Activated CD4-positive, alpha-beta T cell treated with anti-CD3 and anti-CD28 coated beads for 36 hours (primary cell): ENCODE measurements at places on chromosomes 5 and 9.

DNA sequence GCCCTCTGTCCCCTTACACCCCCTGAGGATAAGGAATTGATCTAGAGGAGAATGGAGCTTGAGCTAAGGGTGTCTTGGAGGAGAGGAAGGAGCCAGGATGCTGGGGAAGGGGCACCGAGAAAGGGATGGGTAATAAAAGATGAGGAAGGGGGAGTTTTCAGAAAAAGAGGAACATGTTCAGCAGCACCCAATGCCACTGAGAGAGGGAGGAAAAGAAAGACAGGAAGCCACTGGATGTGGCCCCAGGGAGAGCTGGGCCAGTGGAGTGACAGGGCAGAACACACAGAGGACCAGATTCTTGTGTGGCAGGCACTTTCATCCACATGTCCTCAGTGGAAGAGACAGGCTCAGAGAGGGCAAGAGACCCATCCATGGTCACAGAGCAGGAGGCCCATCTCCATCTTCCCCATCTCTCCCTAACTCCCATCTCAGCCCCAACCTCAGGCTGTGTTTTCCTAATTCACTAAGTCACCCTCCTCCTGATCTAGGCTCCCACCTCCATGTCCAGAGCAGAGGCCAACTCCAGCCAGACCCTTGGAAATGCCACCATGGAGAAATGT lies 7.2 kb downstream of the PFN3 start:
- DNase-seq: no peak

DNA sequence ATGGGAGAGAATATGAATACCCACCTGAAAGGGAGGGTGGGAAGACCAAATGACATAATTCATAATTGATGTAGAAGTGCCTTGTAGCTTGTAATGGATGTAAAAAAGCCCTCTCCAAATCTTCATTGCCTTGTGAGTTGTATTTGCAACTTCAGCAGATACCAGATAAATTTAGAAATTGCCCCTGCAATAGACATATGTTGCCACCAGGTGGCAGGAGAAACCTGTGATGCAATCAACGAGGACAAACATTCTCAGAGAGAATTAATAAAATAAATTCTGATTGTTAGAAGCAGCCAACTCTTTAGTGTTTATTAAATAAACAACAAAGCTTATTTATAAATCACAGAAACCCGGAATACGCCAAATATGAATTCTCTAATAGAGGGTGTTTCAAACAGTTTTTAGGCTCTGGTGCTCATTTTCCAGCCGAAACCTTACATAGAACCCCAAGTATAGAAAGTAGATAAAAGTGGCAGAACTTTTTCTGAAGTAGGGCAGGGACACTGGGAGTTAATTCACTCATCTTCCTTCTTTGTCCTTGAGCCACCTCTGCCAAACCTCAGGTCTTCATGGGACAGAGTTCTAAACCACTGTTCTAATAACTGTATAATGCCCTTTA lies 147.8 kb downstream of the TMEM38B start:
- DNase-seq: peak; percentile 54

- DNase-seq: no peak
Observed at GRCh38 chr9:89879276-89879675, 274.5 kb downstream of the GADD45G start.

DNA sequence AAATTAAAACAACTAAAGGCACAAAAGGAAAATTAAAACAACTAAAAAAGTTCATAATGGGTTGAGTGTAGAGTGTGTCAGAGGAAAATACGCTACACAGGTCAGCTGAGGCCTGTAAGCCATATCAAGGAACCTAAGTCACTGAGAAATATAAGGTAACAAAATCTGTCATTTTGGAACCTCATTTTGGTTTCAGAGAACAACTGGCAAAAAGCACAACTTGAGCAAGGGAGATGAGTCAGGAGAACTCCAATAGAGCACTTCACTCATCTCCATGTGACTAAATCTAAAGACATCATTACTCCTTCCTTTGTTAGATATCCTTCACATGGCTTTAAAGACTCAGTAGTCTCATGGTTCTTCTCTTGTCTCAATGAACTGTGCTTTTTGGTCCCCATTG lies 269.4 kb upstream of the POU5F2 start:
- DNase-seq: no peak

GRCh38 chr5:6673963-6674362 lies 39.3 kb upstream of the TENT4A start:
- no peak for DNase-seq

- DNase-seq: no peak
Observed at GRCh38 chr5:141747152-141748141, 65.4 kb upstream of the ARAP3 start.

DNA sequence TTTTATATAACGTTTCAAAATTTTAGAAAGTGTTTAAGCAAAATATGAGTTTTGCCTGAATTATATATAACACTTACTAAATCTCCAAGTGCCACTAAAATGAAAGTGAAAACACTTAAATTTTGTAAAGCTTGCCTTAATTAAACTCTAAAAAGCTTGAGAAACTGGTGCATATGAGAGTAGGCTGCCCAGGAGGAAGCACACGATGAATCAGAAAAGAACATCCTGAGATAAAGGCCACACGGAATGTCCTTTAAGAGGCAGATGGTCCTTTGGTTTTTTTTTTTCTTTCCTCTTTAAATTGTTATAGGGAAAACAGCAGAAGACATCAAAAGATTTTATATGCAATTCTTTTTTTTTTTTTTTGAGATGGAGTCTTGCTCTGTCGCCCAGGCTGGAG lies 60.3 kb downstream of the HABP4 start:
- DNase-seq: no peak

GRCh38 chr9:23571414-23572104 lies 254.5 kb downstream of the ELAVL2 start:
- no peak for DNase-seq

- peak; percentile 31 for DNase-seq
Observed at GRCh38 chr5:93580063-93580926, 724 bp downstream of the NR2F1-AS1 start.

GRCh38 chr5:137282216-137282615 lies 216.9 kb downstream of the SPOCK1 start:
- no peak for DNase-seq

- DNase-seq: peak; percentile 17
Observed at GRCh38 chr5:64505769-64506566, at the start of gene RGS7BP. Gene RGS7BP, plus strand, starts transcription at chr5:64506015. Its CDS starts 610 bp downstream, at chr5:64506625.

DNA sequence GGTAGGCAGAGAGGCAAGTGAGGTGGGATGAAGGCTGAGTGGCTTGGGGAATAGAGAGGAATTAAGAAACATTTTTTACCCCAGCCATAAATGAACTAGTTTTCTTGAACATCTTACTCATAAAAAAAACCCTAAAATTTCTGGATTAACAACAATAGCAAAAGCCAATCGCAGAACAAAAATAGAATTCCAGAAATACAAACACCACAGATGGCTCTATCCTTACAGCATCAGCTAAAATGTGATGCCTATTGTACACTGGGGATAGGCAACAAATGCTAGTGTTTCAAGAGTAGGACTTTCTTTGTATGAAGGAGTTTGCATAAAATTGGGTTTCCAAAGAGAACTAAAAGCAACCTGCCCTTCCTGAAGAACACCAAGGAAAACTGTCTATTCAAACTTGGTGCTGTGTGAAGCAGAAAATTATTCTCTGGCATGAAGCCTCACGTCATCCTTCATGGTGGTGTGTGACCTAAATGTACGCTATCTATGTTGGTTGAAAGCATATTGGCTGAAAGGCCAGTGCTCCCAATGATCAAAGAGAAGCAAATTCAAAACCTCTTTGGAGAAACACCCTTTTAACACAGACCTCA lies 82.9 kb downstream of the JAKMIP2 start:
- DNase-seq: no peak
